Neural crest cell (in vitro differentiated cells): ENCODE measurements at places on chromosomes 3 and 15. TPM values are rescaled to one million over a fixed set of nuclear protein-coding genes. Genes with fewer than 3 reads are reported as not detected.
A peak's percentile ranks its signal among the peaks of the same experiment; 100 is the strongest.

DNA sequence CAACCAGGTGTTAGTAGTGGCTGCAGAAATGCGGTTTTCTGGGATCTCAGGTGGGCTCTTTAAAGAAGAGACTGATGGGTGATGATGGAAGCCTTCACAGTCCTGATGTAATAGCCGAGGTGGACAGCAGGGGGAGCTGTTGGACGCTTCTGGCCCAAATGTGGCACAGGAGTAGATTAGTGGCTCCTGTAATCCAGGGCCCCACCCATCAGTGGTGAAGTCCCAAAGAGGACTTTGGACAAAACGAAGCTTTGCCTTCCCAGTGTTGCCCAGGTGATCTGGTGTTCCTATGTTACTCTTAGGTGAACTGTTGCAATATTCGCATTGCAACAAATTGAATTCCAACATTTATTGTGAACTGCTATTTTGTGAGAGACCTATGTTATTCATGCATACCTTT is 31.8 kb upstream of the MYZAP start:
- peaks cover 3% of the 10 kb centered on the region for H3K4me1 ChIP-seq
- H3K27me3 ChIP-seq, result no peaks in the 10 kb centered on the region
- no peak overlapping the region for H3K27ac ChIP-seq

DNA sequence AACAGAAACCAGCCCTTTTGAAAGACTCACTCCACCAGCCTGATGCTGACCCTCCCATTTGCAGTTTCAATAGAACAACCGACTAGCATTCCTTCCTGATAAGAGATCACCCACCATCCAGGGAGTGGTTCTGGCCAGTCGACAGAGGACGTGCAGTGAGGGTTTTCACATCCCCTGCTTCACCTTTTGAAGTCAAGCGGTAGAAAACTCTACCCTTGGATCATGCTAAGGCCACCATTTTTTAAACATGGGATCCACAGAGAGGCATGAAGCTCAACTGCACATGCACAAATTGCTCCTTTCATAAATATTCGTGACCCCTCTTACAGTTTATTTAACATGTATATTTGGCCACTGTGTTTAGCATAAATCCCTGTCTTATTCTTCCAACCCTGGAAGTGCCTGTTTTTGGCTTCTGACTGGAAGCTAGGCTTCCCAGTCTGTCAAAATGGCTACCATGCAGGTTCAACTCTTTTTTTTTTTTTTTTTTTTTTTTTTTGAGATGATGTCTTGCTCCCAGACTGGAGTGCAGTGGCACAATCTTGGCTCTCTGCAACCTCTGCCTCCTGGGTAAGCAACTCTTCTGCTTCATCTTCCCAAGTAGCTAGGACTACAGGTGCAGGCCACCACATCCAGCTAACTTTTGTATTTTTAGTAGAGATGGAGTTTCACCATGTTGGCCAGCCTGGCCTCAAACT is 1.0 kb upstream of the THUMPD3 start:
- no peak overlapping the region for H3K27ac ChIP-seq
- peak overlapping the region; percentile 99 for H3K4me3 ChIP-seq
- H3K36me3 ChIP-seq, result peaks cover 4% of the 10 kb centered on the region

- H3K27ac ChIP-seq, result no peak overlapping the region
- H3K36me3 ChIP-seq, result no peaks in the 10 kb centered on the region
- DNase-seq, result no peak
- no peak overlapping the region for H3K4me3 ChIP-seq
- H3K4me1 ChIP-seq, result peaks cover 13% of the 10 kb centered on the region
- H3K27me3 ChIP-seq, result no peaks in the 10 kb centered on the region
Observed at GRCh38 chr3:58250093-58250707, 12.6 kb downstream of the ABHD6 start.

GRCh38 chr15:79083154-79083553 is 7.4 kb downstream of the RASGRF1 start:
- no peak overlapping the region for H3K4me3 ChIP-seq
- peaks cover 70% of the 10 kb centered on the region for H3K27me3 ChIP-seq
- H3K27ac ChIP-seq, result no peak overlapping the region
- H3K4me1 ChIP-seq, result no peaks in the 10 kb centered on the region

Gene GPR62
- total RNA-seq, result 0.18 and 0.23 TPM in 2 replicates

GRCh38 chr3:4501437-4501836 is 8.3 kb downstream of the ITPR1 start:
- DNase-seq, result no peak
- no peak overlapping the region for H3K27ac ChIP-seq
- H3K36me3 ChIP-seq, result no peaks in the 10 kb centered on the region
- H3K4me1 ChIP-seq, result no peaks in the 10 kb centered on the region
- peaks cover 2% of the 10 kb centered on the region for H3K27me3 ChIP-seq
- no peak overlapping the region for H3K4me3 ChIP-seq

Gene DNAH12
- 0.09 and 0.34 TPM in 2 replicates for total RNA-seq

- peaks cover 15% of the 10 kb centered on the region for H3K4me1 ChIP-seq
- no peak overlapping the region for H3K27ac ChIP-seq
- H3K4me3 ChIP-seq, result no peak overlapping the region
- H3K36me3 ChIP-seq, result no peaks in the 10 kb centered on the region
- peaks cover 3% of the 10 kb centered on the region for H3K27me3 ChIP-seq
Observed at GRCh38 chr3:46065294-46065705, 38.0 kb upstream of the XCR1 start.

GRCh38 chr15:84112025-84112424 is 123.5 kb upstream of the GOLGA6L4 start:
- H3K27ac ChIP-seq, result no peak overlapping the region
- H3K4me1 ChIP-seq, result peaks cover 17% of the 10 kb centered on the region
- H3K27me3 ChIP-seq, result no peaks in the 10 kb centered on the region
- H3K36me3 ChIP-seq, result peaks cover 5% of the 10 kb centered on the region

DNA sequence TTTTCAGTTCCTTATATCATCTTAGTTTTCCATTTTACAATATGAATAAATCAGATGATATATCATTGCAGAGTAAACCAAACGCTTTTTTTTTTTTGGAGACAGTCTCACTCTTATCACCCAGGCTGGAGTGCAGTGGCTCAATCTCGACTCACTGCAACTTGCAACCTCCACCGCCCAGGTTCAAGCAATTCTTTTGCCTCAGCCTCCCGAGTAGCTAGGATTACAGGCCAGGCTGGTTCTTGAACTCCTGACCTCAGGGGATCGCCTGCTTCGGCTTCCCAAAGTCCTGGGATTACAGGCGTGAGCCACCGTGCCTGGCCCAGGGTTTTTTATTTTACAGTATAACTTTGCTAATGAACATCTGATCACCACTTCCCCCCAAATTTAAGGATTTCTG is 5.9 kb upstream of the EBLN2 start:
- H3K27ac ChIP-seq, result no peak overlapping the region
- no peak for DNase-seq
- H3K4me1 ChIP-seq, result peaks cover 11% of the 10 kb centered on the region
- no peak overlapping the region for H3K4me3 ChIP-seq

DNA sequence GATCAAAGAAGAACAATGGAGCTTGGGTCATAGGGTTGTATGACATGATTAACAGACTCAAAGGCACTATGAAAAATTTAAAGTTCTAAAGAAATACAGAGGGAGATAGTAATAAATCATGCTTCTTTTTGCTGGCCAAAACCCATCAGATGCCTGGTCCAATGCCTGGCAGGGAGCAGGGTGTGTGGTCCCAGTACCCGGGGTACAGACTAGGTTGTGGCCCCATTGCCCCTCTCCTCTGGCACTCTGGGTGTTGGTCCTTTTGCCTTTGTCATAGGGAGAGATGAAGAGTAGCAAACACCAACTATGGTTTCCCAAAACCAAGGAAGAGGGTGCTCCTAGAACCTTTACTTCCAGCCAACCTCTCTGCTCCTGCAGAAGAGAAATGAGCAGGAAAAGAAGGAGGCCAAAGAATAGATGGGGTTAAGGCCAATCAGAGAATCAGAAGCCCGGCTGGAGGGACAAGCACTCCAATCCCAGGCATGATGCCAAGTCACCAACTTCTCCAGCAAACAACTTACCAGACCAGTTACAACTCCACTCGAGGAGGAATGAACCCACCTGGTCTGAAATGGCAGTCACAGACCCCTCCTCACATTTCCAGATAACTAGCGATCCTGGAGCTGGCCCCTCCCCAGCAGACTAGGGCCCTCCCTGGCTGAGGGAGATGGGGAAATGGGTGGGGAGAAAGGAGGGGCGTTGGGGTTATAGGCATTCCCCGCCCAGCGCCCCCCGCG is 1.8 kb downstream of the IGDCC3 start:
- no peak overlapping the region for H3K27ac ChIP-seq
- H3K4me3 ChIP-seq, result peak overlapping the region; percentile 95
- peaks cover 68% of the 10 kb centered on the region for H3K4me1 ChIP-seq
- no peaks in the 10 kb centered on the region for H3K27me3 ChIP-seq
- peaks cover 19% of the 10 kb centered on the region for H3K36me3 ChIP-seq

Gene ATP13A3
- 74.6 and 76.1 TPM in 2 replicates for total RNA-seq

DNA sequence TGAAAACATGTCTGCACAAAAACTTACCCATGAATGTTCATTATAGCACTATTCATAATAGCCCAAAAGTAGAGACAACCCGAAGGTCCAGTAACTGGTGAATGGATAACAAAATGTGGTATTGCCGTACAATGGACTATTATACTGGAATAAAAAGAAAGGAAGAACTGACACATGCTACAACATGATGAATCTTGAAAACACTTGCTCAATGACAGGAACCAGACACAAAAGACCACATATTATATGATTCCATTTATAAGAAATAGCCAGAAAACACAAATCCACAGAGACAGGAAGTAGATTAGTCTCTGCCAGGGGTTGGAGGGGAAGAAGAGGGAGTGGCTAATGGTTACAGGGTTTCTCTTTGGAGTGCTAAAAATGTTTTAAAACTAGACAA is 18.3 kb downstream of the SHC4 start:
- no peaks in the 10 kb centered on the region for H3K36me3 ChIP-seq
- H3K27ac ChIP-seq, result no peak overlapping the region
- no peak overlapping the region for H3K4me3 ChIP-seq
- peaks cover 3% of the 10 kb centered on the region for H3K4me1 ChIP-seq
- H3K27me3 ChIP-seq, result no peaks in the 10 kb centered on the region
- DNase-seq, result no peak

Gene SNX22
- 12.7 and 12.9 TPM in 2 replicates for total RNA-seq
